ENCODE measurements at places on chromosomes 2 and 18. TPM values are rescaled to one million over a fixed set of nuclear protein-coding genes. Genes with fewer than 3 reads are reported as not detected.

DNA sequence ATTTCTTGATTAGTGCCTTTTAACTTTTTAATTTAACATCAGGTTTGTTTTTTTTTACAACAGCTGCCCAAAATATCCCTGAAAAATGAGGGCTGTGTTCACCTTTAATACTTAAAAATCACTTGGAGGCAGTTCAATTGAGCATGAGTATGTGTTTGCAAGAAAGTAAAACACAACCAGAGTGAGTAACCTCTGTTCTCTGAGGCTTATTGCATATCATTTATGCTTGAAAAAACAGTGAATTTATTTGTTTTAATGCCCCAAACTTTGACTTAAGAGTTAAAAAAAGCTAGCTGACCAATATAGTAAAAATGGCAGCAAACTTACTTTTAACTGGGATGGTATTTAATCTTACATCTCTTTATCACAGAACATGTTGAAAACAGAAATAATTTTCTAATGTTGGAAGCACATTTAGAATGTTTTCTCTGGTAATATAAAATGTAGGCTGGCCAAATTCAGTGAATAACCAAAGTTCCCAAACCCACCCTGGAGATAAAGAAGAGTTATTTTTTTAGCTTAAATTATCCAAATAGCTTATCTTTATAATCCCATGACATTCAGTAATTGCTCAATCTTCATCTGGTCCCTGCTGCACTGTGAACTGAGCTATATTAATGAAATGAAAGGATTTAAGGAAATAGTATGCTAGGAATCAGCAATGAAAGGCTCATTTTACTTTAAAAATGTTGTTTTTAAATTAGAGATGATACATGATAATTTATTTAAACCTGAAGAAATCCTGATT lies 24.8 kb upstream of the EFEMP1 start:
- no peak for DNase-seq

GRCh38 chr18:63079114-63079513 lies 240.5 kb downstream of the BCL2 start:
- no peak for DNase-seq

DNA sequence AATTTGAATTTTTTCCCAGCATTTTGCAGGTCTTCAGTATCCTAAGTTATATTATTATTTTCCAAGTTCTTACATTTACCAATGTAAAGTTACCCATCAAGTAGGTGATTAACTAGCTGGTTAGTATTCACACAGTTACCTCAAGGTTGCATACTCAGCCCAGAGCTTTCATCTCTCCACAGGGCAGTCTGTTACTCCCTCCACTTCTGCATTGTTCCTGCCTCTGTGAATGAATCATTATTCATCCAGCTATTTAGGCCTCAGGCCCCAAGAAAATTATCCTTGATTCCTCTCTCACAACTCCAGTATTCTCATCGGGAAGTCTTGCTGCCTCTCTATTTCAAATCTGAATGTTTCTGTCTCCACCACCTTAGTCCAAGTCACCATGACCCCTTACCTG lies 92.2 kb downstream of the SMC6 start:
- DNase-seq = no peak

DNA sequence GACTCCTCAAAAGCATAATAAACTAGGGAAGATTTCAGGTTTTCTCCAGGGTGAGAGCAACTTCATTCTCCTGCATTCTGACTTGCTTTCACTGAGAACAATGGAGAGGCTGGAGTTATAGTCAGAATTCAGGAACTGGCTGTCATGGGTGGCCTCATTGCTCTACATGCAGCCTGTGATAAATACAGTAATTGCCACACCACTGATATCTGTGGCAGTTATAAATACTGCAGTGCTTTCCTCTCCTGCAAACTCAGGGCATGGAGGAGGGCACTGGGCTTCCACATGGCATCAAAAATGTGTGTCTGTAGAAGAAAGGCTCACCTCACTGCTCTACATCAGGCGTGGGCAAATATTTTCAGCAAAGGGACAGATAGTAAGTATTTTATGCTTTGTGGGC lies 510.2 kb downstream of the ZNF516 start:
- DNase-seq = no peak

- no peak for DNase-seq
Observed at GRCh38 chr2:161423421-161424393, 7.6 kb downstream of the TBR1 start.

DNA sequence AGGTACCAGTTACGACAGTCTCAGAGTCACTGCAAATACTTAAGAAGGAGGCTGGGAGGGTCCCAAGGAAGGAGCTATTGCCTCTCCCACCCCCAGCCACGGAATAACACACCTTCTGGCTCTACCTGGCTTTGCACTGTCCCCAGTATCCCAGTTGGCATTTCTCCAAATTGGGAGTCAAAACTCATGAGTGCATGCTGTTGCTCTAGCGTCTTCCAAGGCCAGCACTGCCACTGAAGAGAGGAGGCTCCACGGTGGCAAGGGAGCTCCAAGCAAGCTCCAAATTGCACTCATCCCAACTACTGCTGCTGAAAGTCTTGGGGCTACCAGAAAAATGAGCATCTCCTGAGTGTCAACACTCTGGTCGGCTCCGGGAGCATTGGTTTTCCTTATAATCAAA lies 1.6 kb downstream of the SCTR start:
- DNase-seq = no peak

The TTN gene
- 12.2 TPM for total RNA-seq

The SAG gene
- total RNA-seq = not detected

The IGFBP5 gene
- total RNA-seq = 75.3 TPM

The UNC80 gene
- 3.1 TPM for total RNA-seq
